HEK293T (cell line): ENCODE measurements at places on chromosomes 2 and 18.

DNA sequence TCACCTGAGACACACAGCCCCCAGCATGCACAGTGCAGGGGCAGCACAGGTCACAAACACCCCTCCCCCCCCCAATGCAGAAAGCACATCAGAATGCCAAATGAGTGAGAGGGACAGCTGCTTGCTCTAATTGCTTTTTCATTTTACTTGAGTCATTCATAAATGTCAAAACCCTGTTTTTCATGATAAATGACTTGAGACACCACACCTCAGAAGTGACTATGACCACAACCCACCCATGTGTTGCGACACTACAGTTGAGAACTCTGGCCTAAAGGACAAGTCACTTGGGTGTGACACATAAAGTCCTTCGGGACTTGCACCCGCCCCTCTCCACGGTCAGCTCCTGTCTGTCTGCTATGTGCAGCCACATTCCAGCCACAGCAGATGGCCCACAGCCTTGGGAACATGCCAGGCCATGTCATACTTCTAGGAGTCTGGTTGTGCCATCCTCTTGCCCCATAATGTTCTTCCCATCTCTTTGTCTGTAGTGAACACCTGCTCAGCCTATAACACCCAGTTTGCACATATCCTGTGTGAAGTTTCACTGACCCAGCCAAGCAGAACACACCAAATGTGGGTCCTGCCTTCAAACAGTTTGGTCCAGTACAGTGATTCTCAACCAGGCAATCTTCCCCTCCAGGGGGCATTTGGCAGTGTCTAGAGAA lies 30.2 kb upstream of the RIOK3 start:
- no peak for DNase-seq

DNA sequence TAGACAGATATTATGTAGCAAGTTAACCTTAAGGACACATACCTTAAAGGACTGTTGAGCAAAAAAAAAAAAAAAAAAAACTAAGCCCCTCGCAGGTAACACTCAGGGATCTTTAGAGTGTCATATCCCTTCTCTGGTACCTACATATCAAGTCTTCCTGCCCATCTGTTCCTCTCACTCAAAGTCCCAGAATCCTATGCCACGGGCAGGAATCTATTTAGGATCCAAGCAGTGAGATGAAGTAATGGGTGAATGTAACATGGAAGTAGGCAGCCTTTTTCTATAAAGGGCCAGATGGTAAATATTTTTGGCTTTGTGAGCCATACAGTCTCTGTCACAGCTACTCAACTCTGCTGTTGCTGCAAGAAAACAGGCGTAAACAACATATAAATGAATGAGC lies 496.7 kb downstream of the STK39 start:
- no peak for DNase-seq

GRCh38 chr2:4110273-4110672 lies 406.9 kb downstream of the DCDC2C start:
- DNase-seq: no peak

- DNase-seq: no peak
These were observed 13.4 kb upstream of the RPL37A start for GRCh38 chr2:216485237-216485636.

DNA sequence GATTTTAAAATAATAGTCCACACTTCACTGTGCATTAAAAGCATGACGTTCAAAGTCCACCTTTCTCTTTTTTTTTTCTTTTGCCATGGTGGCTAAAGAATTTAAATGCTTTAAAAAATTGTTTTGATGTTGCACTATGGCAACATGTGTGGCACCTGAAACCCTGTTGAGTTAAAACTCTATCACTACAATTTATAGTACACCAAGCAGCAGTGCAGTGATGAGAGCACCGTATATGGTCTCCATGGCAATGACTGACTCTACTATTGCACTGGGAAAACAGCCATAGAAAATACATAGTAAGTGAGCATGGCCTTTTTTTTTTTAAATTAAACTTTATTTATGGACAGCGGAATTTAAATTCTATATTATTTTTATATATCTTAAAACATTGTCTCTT lies 298.8 kb downstream of the FIGN start:
- DNase-seq: no peak

DNA sequence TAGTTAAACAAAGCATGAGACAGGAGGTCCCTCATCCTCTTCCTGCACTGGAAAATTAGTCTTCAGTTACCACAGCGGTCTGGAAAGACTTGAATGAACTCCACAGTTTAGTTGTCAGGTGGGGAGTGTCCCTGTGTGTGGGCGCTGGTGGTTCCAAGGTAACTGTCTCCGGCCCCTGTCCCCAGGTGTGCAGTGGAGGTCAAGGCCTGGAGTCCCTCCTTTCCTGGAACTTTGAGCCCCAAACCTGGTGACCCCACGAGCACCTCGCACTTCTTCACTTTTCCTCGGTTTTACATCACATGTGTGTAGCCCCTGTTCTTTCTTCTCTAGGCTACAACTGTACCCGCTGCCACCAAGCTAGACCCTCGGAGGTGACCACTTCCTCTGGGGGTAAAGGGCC lies 28.0 kb upstream of the INHBB start:
- DNase-seq: no peak

DNA sequence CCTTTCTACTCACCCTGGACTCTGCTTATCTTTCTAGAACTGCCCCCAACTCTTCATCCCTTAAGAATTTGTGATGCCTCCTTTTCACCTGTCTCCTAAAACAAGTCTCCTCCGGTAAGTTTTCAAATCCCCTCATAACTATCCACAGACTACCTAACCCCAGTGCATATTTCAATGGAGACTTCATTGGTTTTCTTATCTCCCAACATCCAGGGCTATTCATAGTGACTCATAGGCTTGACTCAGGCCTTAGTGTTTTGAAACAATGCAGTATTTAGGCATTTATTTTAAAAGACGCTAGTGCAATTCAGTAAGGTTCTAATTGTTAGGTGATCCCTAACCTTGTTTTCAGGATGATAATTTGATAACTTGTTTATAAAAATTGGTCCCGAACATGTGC lies 399.2 kb downstream of the CPS1 start:
- DNase-seq: no peak

- DNase-seq: no peak
These were observed 185.5 kb downstream of the PTGR3 start for GRCh38 chr18:75023473-75023872.

DNA sequence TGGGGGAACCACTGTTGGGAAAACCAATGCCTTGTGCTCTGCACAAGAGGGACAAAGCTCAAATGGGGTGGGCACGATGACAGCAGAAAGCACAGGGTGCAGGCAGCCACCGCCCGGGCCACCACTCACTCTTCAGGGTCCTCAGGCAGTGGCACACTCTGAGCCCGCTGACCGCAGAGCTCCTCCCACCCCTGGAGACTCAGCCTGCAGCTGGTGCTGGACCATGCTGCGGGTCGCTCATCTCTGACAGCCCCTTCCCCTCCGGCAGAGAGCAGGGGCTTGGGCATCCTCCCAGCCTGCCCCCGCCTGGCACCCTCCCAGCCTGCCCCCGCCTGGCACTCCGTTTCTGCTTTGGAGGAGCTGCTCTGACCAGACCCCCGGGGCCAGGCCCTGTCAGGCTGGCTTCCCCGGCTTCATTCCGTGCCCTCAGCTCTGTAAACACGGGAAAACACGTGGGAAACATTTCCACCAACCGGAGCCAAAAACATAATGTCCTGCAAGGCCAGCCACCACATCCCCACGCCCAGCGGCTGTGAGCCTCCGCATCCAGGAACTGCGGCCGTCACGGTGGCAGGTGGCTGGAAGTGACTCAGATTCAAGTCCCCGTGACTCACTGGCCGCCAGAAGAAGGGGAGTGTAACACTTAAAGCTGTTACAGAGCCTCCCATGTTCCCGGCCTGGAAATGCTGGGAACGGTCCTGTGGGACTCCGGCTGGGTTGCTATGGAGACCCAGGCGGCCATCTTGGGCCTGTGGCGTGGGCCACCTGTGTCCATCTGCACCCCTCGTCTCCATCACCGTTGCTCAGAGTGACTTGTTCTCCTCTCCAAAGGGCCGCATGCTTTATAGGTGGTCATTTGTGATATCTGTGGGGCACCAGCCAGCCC lies 6.8 kb upstream of the SNED1 start:
- no peak for DNase-seq

GRCh38 chr2:63064197-63064596 lies 13.6 kb downstream of the OTX1 start:
- no peak for DNase-seq

DNA sequence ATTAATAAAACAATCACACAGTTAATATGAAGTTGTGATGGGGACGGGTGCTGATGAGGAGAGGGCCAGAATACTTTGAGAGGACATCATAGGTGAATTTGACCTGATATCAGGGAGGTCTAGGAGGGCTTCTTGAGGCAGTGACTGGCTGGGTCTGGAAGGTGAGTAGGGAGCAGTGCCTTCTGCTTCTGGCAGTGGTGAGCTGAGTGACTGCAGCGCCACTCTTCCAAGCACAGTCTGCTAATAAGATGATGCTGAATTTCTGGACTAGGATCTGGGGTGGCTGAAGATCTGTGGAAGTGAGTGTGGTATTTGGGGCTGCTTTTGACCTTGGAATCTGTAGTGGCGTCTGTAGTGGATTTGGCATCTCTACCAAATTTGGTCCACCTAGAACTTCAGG lies 5.5 kb downstream of the DGKD start:
- DNase-seq: no peak

DNA sequence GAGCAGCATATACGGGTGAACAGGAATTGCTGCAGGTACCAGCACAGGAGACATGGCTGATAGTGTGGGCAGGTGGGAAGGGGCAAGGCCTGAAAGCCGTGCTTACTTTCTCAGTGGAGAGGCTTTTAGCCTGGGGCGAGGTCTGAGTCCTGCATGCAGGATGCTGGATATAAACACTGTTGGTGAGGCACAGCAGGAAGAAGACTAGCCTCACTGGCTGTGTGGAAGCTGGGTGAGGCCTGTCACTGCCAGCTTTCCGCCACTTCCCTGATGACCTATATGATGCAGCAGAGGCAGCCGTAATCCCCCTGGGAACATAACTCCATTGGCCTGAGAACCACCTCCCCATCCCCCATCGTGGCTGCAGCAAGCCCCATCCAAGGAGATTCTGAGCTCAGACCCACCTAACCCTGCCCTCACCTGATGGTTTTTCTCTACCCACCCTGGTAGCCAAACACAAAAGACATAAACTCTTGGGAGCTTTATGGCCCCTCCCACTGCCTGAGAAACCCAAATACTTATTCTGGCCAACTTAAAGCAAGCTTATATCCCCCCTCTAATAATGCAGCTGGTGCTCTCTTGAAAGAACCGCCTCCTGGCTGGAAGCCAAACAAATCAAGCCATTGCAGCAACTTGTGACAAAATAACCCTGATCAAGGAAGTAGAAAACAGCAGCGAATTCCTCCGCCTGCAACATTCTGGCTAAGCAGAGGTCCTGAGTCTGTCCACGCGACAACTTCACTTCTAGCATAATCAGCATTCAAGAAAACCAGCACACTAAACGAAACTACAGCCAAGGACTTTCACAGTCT lies 54.6 kb upstream of the DSC1 start:
- DNase-seq: no peak

DNA sequence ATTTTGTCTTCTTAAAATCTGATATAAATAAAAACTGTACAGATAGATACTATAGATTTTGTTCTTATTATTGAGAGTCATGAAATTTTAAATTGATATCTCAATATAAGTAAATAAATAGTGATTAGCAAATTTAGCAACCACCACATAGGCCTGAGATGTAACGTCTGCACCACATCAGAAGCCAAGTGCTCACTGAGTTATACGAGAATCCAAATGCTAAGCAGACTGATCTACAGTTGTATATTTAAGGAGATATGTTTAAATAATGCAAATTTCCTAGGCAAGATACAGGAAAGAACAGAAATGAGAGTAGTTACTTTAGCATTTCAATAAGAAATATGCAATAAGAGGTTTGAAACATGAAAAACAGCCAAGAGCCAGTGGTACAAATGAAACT lies 85.2 kb upstream of the UNC80 start:
- no peak for DNase-seq

GRCh38 chr2:225052703-225053102 lies 10.4 kb upstream of the DOCK10 start:
- DNase-seq: no peak
